ENCODE measurements at places on chromosomes 4 and X.

DNA sequence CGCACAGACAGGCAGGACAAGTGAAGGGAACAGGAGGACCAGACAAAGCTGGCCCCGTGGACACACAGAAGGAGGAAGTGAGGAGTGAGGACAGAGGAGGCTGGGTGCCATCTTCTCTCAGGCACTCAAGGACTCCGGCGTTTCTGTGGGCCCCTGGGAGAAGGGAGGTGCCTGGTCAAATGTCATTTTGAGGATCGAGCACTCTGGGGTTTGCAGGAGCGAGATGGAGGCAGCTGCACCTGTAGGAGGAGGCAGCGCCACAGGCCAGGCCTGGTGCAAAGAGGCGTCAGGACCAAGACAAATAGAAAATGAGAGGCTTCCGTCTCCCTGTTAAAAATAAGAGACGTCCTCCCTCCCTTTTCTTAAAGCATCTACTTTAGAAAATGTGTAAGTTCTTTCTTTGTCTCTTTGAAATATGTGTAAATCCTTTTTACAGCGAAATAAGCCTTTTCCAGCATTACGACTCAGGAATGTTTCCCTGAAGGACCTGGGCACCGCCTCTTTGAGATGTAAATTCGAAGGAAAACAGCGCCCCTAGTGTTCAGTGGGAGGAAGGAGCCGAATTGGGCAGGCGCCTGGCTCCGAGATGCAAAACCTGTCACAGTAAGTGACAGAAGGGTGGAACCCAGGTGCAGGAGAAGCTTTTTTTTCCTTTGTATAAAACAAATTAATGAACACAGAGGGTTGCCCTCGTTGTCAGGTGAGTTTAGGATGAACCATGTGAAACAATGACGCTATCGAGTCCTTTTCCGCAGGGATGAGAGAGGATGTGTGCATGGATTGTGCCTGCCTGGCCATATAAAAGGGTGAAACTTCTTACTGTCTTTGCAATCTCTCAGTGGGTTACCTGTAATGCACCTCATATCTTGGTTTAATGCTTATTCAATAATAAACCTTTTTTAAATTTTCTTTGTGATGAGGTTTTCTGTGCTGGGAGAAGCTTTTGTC lies 1.4 kb upstream of the C4orf50 start:
- DNase-seq: peak; percentile 50

DNA sequence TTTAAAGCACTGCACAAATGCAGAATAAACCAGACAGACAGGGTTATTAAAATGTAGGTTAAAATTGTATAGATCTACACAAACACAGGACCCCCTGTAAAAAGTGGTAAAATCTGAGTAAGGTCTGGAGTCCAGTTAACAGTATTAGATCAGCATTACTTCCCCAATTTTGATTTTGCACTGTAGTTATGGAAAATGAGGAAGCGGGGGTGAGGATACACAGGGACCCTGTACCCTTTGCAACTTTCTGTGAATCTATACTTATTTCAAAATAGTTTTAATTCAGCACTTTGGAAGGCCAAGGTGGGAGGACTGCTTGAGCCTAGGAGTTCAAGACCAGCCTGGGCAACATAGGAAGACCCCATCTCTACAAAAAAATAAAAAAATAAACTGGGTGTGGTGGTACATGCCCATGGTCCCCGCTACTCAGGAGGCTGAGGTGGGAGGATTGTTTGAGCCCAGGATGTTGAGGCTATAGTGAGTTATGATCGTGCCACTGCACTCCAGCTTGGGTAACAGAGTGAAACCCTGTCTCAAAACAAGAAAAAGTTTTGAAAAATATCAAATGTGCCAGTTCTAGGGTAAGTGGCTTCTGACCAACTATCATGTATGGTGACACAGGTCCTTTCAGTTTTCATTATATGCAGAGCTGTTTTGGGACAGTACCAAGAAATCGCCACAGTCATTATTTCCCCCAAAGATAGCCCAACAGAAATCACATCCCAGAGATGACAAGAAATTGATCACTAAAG lies 17.7 kb downstream of the SEL1L3 start:
- no peak for DNase-seq

GRCh38 chr4:182101618-182102017 lies 141.6 kb upstream of the TENM3 start:
- DNase-seq: no peak

GRCh38 chrX:36543499-36543898 lies 464.7 kb upstream of the FAM47C start:
- DNase-seq: no peak
